ENCODE measurements at places on chromosomes 16 and 17.

DNA sequence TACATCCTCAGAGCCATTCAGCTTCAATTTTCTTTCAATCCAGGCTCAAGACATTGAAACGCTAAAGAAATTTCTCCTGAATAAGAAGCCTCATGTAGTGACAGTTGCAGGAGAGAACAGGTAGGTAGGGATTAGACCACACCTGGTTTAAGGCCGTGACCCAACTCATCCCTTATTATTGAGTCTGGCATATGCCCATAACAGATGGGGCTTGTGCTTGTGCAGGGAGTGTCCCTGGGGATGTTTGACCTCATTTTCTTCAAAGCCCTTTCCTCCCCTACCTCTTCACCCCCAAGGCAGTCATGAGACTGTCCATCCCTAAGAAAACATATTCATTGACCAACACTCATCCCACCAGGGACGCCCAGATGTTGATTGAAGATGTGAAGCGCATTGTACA is 24.3 kb downstream of the SUPT6H start:
- DNase-seq: no peak

- no peak for DNase-seq
Observed at GRCh38 chr17:75130059-75130631, 1.4 kb downstream of the NT5C start.

DNA sequence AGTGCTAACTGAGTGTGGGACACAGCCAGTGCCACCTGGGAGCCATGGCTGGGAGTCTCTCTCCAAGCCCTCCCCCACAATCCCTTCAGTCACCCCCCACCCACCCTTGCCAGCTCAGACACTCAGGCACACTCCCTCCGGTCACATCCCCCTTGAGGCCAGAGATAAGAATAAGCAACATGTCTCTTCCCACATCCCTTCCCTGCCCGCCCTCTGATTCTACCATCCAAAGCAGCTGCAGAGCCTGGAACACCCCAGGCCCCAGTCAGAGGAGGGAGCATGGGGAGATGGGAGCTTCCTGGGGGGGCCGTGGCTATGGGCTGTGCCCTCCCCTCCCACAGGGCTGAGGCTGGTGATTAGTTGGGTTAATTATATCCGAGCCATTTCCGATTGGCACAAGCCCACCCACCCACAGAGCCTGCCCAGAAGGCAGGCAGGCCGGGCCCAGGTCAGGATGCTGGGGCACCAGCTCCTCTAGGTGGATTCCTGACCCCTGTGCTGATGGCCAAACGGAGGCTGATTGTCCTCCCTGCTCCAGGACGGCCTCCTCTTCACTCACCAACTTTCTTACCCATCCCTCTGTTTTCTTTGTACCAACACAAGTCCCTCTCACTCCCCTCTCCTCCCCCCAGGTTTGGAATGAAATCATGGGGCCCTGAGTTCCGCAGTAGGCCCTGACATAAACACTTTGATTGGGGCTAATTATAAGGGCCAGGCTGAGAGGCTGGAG is 28.6 kb upstream of the MEIOC start:
- no peak for DNase-seq

- peak; percentile 73 for DNase-seq
Observed at GRCh38 chr17:81253358-81254131, 14.4 kb downstream of the NDUFAF8 start.

GRCh38 chr17:10635290-10635689 is 21.8 kb downstream of the MYH3 start:
- DNase-seq: no peak

GRCh38 chr16:52467753-52468152 is 79.2 kb downstream of the TOX3 start:
- DNase-seq: no peak

- DNase-seq: no peak
Observed at GRCh38 chr17:39175695-39176093, 9.7 kb upstream of the ARL5C start.
